Fibroblast of lung (primary cell): ENCODE measurements at places on chromosomes 2 and 18. TPM values are rescaled to one million over a fixed set of nuclear protein-coding genes. Genes with fewer than 3 reads are reported as not detected.

SERPINB5 gene
- not detected in 2 replicates for total RNA-seq

TFPI gene
- 111 and 117 TPM in 2 replicates for total RNA-seq

CELF4 gene
- 0.17 TPM in 1 of 2 replicates, not detected in the other for total RNA-seq

GMPPA gene
- total RNA-seq, result 36.5 and 38.3 TPM in 2 replicates

GALNT13 gene
- total RNA-seq, result 0.17 and 0.26 TPM in 2 replicates

MROH2A gene
- total RNA-seq, result not detected in 2 replicates

DOK6 gene
- 4.0 and 6.7 TPM in 2 replicates for total RNA-seq

C18orf54 gene
- total RNA-seq, result 3.3 and 5.6 TPM in 2 replicates

TTC39C gene
- 32.0 and 32.6 TPM in 2 replicates for total RNA-seq

GPR35 gene
- 1.0 and 1.2 TPM in 2 replicates for total RNA-seq

TRPM8 gene
- total RNA-seq, result under 0.01 and 0.99 TPM in 2 replicates

LBX2 gene
- total RNA-seq, result 1.5 and 3.0 TPM in 2 replicates

DCDC2C gene
- not detected in 2 replicates for total RNA-seq
